ENCODE measurements at places on chromosomes 16 and 17. TPM values are rescaled to one million over a fixed set of nuclear protein-coding genes. Genes with fewer than 3 reads are reported as not detected.

GRCh38 chr17:39219647-39220154 is 6.0 kb downstream of the STAC2 start:
- DNase-seq, result no peak

GRCh38 chr16:67184995-67185650 is 1.4 kb upstream of the MATCAP1 start:
- peak; percentile 92 for DNase-seq

- DNase-seq, result no peak
Measured at GRCh38 chr16:47716571-47716970, 255.4 kb downstream of the PHKB start.

DNA sequence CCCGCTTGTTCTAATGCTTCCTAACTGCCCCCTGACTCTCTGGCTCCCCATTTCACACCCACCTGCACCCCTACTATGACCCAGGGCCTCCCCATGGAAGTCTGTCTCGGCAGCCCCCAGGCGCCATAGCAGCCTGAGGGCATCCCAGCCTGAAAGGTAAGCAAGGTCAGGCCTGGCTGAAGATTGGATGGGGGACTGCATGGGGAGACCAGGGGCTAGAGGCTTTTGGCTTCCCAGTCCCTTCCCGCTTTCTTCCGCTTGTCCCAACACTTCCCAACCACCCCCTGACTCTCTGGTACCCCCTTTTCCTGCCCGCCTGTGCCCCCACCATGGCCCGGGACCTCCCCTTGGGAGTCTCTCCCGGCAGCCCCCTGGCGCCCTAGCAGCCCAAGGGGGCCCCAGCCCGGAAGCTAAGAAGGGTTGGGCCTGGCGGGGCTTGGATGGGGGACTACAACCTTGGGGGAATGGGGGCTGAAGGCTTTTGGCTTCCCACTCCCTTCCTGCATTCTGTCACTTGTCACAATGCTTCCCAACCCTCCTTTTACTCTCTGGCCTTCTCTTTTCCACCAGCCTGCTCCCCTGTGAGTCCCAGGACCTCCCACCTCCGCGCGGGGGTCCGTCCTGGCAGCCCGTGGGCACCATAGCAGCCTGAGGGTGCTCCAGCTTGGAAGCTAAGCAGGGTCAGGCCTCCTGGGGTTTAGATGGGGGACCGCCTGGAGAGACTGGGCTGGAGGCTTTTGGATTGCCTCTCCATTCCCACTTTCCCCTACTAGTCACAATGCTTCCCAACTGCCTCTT is 2288.4 kb downstream of the TP53TG3F start:
- DNase-seq, result peak; percentile 7

GRCh38 chr17:81498953-81499600 is 13.5 kb downstream of the ACTG1 start:
- no peak for DNase-seq

- DNase-seq, result no peak
Measured at GRCh38 chr16:57096192-57096591, 3.8 kb downstream of the CPNE2 start.

Gene SUZ12
- total RNA-seq, result 20.5 TPM

Gene PROCA1
- 4.5 TPM for total RNA-seq

Gene NPIPB2
- 5.5 TPM for total RNA-seq

All from mucosa of gallbladder (tissue), 1 donor.